Stomach (tissue), 19 donors: ENCODE measurements at places on chromosomes 4 and X.

- peak; percentile 92 for DNase-seq
- peak overlapping the region; percentile 51 for H3K27ac ChIP-seq
- peaks cover 7% of the 10 kb centered on the region for H3K27me3 ChIP-seq
Observed at GRCh38 chr4:212438-213188, 88.3 kb downstream of the ZNF718 start.

GRCh38 chrX:155113097-155113496, 41.8 kb downstream of the BRCC3 start:
- no peaks in the 10 kb centered on the region for H3K36me3 ChIP-seq
- H3K4me3 ChIP-seq = no peak overlapping the region
- DNase-seq = no peak
- no peaks in the 10 kb centered on the region for H3K27me3 ChIP-seq
- H3K4me1 ChIP-seq = no peaks in the 10 kb centered on the region
- no peak overlapping the region for H3K27ac ChIP-seq

GRCh38 chrX:79100791-79101484, 43.5 kb upstream of the GPR174 start:
- H3K27ac ChIP-seq = no peak overlapping the region
- H3K36me3 ChIP-seq = no peaks in the 10 kb centered on the region
- no peak overlapping the region for H3K4me3 ChIP-seq
- H3K4me1 ChIP-seq = no peaks in the 10 kb centered on the region
- DNase-seq = no peak

GRCh38 chr4:184958127-184958922, 60.0 kb upstream of the HELT start:
- H3K27ac ChIP-seq = no peak overlapping the region
- no peak overlapping the region for H3K4me3 ChIP-seq
- peaks cover 5% of the 10 kb centered on the region for H3K4me1 ChIP-seq
- H3K36me3 ChIP-seq = no peaks in the 10 kb centered on the region
- no peak for DNase-seq
- H3K27me3 ChIP-seq = no peaks in the 10 kb centered on the region

DNA sequence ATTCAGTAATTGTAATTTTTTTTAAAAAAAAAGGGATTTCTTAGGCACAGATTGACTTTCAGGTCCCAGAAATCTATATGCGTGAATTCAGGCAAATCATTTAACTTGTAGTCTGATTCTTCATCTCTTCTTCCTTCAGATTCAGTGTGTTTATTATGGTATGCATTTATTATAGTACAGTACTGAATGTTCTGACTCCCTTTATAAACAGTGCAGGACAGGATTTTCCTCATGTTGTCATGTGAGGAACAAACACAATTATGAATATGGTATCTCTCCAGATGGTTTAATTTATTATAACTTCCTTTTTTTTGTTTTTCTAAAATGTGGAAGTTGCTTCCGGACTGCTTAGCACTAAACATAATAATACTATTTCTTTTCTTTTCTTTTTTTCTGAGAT, 54.2 kb downstream of the RPS3A start:
- no peak overlapping the region for H3K27ac ChIP-seq
- peaks cover 43% of the 10 kb centered on the region for H3K36me3 ChIP-seq
- H3K4me3 ChIP-seq = no peak overlapping the region

DNA sequence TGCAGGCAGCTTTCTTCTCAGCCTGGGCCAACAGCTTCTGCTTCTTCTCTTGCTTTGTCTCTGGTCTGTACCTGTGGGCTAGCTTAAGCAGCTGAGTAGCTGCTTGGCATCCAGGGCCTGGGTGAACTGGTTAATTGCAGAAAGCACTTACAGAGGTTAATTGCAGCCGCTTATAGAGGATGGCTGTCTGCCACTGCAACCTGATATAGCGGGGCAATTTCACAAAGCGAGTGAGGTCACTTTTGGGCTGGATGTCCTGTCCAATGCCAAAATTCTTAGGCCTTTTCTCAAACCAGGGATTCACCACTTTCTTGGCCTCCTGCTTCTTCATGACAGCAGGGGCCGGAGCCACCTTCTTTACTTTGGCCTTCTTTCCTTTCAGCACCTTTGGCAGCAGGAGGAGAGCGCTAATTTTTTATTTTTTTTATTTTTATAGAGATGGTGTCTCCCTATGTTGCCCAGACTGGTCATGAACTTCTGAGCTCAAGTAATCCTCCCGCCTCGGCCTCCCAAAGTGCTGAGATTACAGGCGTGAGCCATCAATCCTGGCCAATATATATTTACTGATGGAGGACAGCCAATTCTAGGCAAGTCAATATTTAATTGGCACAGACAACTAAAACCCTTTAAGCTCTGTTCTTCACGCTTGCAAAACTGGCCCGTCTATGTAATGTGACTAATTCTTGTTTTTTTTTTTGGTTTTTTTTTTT, 61.0 kb downstream of the ENOPH1 start:
- H3K4me1 ChIP-seq = no peaks in the 10 kb centered on the region
- no peak overlapping the region for H3K27ac ChIP-seq
- no peak overlapping the region for H3K4me3 ChIP-seq
- H3K36me3 ChIP-seq = no peaks in the 10 kb centered on the region
- DNase-seq = no peak

- no peak overlapping the region for H3K27ac ChIP-seq
- H3K4me1 ChIP-seq = no peaks in the 10 kb centered on the region
- H3K36me3 ChIP-seq = no peaks in the 10 kb centered on the region
Observed at GRCh38 chrX:153845842-153846241, 15.5 kb upstream of the PDZD4 start.

- DNase-seq = no peak
- no peaks in the 10 kb centered on the region for H3K27me3 ChIP-seq
- peaks cover 72% of the 10 kb centered on the region for H3K36me3 ChIP-seq
- no peak overlapping the region for H3K4me3 ChIP-seq
Observed at GRCh38 chr4:76125816-76126215, 22.4 kb downstream of the NUP54 start.

DNA sequence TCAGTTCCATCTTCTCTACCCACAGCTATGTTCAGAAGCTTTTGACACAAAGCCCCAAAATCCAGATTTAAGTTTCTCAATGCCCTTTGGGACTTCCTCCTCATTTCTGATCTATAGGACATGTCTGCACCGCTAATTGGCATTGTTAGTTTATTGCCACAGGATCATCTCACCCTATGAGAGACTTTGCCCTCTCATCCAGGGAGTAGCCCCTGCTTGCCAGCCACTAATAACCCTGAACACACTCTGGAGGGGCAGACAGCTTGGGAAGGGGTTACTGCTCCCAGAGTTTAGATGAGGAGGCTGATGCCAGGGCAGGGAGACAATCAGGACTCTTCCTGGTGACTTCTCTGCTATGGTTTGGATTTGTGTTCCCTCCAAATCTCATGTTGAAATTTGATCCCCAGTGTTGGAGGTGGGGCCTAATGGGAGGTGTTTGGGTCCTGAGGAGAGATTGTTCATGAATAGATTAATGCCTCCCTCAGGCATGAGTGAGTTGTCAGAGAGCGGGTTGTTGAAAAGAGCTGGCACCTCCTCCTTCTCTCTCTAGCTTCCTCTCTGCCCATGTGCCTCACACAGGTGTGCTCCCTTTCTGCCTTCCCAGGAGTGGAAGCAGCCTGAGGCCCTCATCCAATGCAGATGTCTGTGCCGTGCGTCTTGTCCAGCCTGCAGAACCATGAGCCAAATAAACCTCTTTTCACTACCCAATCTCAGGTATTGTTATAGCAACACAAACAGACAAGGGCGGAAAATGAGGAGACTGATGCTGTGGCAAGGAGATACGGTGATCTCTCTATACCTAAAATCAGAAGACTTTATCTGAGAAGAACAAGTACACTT, 3.6 kb upstream of the SCARB2 start:
- H3K27me3 ChIP-seq = no peaks in the 10 kb centered on the region
- H3K4me1 ChIP-seq = peaks cover 34% of the 10 kb centered on the region

GRCh38 chrX:123487236-123487635, 245.6 kb downstream of the THOC2 start:
- no peaks in the 10 kb centered on the region for H3K4me1 ChIP-seq
- no peaks in the 10 kb centered on the region for H3K27me3 ChIP-seq
- no peak for DNase-seq
- H3K36me3 ChIP-seq = no peaks in the 10 kb centered on the region
- H3K4me3 ChIP-seq = no peak overlapping the region
- no peak overlapping the region for H3K27ac ChIP-seq

DNA sequence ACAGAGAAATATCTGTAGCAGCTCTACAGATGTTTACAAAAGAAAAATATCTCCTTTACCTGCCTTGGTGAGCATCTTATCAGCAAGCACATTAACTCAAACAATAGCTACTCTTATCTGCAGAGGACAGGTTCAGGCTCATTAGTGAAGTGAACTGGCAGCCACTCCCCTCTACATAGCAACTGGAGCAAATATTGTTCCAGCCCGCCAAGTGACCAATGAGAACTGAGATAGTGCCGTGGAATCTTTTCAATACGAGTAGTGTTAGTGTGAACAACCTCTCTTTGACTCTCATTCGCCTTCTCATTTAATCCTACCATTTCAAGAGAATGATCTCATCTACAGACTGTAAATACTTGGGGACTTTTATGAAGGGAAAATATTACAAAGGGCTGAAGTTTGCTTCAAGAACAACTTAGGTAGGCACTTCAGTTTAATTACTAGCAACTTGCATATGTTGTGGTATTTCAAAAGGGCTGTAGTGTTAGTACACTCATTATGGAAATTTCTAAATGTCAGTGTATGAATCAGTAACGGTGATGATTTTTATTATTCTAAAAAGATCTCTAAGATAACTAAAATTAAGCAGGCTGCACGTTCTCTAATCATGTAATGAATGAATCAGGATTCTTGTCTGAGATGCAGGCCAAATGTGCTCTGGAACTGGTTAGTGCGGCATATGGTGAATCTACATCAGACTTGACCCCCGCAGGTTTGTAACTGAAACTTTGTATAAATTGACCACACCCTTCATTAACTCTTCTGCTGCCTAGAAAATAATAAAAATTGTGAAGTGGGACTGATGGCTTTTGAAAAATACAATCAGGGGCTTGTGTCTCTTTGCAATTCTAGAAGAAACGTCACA, 72.4 kb downstream of the PALLD start:
- H3K4me3 ChIP-seq = peak overlapping the region; percentile 10
- peak; percentile 91 for DNase-seq
- no peaks in the 10 kb centered on the region for H3K27me3 ChIP-seq
- H3K4me1 ChIP-seq = peaks cover 11% of the 10 kb centered on the region
- H3K36me3 ChIP-seq = no peaks in the 10 kb centered on the region

DNA sequence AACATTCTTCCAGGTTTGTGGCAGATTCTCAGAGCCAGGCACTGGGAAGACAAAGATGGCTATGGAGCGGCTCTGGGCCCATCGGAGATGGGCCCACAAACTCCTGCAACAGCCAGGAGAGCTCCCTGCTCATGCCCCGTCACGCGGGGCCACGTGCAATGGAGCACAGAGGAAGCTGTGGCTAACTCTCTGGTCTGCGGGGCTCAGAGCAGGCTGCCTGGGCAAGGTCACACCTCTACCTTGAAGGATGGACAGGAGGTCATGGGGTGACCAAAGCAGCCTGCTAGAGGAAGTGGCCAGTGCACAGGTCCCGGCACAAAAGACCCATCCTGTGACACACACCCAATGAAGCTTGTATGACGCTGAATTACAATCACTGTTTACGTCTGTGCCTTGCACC, 45.2 kb downstream of the C4orf50 start:
- no peaks in the 10 kb centered on the region for H3K36me3 ChIP-seq
- H3K4me1 ChIP-seq = no peaks in the 10 kb centered on the region
- no peak overlapping the region for H3K4me3 ChIP-seq
- DNase-seq = peak; percentile 17
- H3K27me3 ChIP-seq = peaks cover 9% of the 10 kb centered on the region
- no peak overlapping the region for H3K27ac ChIP-seq

DNA sequence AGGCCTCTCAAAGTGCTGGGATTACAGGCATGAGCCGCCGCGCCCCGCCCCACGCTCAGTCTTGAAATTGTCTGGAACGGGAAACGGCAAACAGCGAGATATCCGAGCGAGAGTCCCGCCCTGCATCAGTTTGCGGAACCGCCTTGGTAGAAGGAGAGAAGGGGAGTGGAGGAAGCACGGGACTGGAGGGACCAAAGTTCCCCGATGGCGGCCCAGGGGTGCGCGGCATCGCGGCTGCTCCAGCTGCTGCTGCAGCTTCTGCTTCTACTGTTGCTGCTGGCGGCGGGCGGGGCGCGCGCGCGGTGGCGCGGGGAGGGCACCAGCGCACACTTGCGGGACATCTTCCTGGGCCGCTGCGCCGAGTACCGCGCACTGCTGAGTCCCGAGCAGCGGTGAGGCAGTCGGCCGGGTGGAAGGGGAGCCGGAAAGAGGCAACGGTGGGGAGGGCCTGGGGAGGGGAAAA, at the start of gene BST1:
BST1 (plus strand) TSS at position 125 of the 463 bp plus-strand sequence; CDS start at position 205, 80 bp downstream.
- no peak within 1 kb of the TSS for H3K27ac ChIP-seq
- H3K4me3 ChIP-seq = peak within 1 kb of the TSS; percentile 50
- H3K36me3 ChIP-seq = no peaks in the 10 kb centered on the region
- peak; percentile 64 for DNase-seq
- H3K27me3 ChIP-seq = no peaks in the 10 kb centered on the region
- peaks cover 11% of the 10 kb centered on the region for H3K4me1 ChIP-seq

GRCh38 chrX:101787934-101788333, 128.3 kb upstream of the ARMCX2 start:
- H3K4me1 ChIP-seq = no peaks in the 10 kb centered on the region
- H3K4me3 ChIP-seq = no peak overlapping the region
- H3K27ac ChIP-seq = no peak overlapping the region
- no peaks in the 10 kb centered on the region for H3K27me3 ChIP-seq
- no peak for DNase-seq

DNA sequence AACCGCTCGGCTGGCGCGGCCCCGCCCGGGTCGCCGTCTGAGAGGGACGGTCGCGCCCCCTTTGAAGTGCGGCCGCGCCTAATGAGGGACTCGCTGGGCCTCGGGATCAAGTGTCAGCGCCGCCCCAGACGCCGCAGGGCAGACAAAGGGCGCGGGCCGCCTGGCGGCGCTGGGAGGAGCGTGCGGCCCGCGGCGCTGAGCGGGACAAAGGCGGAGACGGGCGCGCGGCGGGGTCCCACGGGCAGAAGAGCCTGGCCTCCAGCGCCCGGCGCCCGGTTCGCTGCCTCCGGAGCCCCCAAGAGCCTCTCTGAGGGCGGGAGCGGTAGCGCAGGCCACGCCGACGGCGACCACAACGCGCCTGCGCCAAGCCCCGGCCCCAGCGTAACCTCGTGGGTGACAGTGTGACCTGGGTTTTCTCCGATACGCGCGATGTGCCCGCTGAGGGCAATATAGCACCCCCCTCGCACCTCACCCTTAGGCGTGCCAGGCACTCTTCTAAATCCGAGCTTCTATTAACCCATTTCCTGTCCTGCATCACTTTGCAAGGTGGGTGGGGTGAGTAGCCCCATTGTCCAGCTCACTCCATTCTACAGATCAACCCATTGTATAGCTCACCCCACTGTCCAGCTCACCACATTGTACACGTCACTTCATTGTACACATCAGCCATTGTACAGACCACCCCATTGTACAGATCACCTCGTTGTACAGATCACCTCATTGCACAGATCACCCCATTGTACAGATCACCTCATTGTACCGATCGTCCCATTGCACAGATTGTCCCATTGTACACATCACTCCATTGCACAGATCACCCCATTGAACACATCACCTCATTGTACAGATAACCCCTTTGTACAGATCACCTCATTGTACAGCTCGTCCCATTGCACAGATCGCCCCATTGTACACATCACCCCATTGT, 33.7 kb upstream of the STX18 start:
- no peaks in the 10 kb centered on the region for H3K36me3 ChIP-seq
- peaks cover 9% of the 10 kb centered on the region for H3K4me1 ChIP-seq
- DNase-seq = peak; percentile 88
